ENCODE measurements at places on chromosomes 6 and 20.

DNA sequence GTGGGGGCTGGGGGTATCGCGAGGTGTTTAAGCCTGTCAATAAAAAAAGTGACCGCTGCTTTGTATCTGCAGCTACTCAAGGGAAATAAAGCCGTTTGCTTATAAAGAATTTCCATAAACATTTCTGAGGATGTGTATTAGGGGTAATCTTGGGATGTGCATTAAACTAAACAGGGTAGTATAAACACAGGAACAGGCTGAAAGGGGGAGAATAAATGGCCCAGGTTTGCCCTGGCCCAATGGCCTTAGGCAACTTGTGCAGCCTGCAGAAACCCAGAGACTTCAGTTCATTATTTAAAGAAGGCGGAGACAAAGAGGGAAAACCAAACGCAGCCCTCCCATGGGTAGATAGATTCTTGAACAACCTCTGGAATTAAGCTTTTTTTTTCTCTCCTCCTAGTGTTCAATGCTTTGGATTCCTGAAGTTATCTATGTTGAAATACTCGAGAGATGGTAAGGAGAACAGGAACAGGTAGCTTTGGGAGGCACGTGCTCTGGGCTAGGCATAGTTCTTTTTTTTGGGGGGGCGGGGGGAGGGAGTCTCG, 35.6 kb upstream of the SALL4 start:
- no peak for DNase-seq

GRCh38 chr6:144063246-144063743, 32.1 kb downstream of the SF3B5 start:
- DNase-seq, result no peak

- DNase-seq, result no peak
Observed at GRCh38 chr6:13877051-13877450, 47.7 kb upstream of the RNF182 start.

DNA sequence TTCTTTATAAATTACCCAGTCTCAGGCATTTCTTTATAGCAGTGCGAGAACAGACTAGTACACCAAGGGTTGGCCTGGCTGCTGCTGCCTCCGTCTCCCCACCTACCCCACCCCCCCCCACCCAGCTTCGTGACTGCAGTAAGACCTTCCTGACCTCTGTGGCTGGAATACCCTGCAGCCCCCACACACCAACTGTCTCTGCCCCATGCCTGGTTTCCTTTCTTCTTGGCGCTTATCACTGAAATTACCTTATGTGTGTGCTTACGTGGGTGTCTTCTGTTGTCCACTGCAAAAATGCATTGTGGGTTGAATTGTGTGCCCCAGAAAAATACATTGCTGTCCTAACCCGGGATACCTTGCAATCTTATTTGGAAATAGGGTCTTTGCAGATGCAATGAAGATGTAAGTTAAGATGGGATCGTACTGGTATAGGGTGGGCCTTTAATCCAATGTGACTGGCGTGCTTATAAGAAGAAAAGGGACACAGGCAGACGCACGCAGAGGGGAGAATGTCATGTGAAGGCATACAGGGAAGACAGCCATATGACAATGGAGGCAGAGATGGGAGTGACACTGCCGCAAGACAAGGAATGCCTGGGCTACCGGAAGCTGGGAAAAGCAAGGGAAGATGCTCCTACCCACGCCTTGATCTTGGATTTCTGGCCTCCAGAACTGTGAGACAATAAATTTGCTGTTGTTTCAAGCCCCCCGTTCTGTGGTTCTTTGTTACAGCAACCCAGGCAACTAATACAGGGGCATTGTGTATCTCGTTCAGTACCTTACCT, 15.4 kb downstream of the SYNJ2 start:
- no peak for DNase-seq

DNA sequence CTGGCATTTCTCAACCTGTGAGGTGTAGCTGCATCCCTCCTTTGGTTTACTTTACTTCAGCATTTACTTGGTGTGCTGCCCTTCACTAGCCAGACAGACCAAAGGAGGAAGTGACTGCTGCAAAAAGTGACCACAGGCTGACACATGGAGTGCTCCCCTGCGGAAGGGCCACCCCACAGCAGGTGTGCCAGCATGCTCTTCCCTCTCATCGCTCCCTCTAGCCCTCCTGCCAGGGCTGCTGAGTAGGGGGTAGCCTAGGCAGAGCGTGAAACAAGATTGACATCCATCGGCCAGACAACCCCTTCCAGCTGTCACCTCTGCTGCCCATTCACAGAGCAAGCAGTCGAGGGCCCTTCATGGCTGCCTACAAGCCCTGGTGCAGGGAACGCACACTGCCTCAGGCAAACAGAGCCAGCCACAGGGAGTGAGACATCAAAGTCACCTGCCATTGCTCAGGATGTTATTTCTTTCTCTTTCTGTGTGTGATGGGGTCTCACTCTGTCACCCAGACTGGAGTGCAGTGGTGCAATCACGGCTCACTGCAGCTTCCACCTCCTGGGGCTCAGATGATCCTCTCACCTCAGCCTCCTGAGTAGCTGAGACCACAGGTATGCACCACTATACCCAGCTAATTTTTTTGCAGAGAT, 102.0 kb upstream of the RPS6KA2 start:
- no peak for DNase-seq

GRCh38 chr6:41375598-41376151, 40.3 kb downstream of the NCR2 start:
- DNase-seq, result no peak

All from stimulated activated CD4-positive, alpha-beta T cell treated with anti-CD3 and anti-CD28 coated beads, Interleukin-1b, Interleukin-23, amount 100 ng/mL, for 1 hour (primary cell).